CD4-positive, alpha-beta T cell treated with Interleukin-4 for 4 hours (primary cell): ENCODE measurements at places on chromosomes 2 and 18.
A peak's percentile ranks its signal among the peaks of the same experiment; 100 is the strongest.

DNA sequence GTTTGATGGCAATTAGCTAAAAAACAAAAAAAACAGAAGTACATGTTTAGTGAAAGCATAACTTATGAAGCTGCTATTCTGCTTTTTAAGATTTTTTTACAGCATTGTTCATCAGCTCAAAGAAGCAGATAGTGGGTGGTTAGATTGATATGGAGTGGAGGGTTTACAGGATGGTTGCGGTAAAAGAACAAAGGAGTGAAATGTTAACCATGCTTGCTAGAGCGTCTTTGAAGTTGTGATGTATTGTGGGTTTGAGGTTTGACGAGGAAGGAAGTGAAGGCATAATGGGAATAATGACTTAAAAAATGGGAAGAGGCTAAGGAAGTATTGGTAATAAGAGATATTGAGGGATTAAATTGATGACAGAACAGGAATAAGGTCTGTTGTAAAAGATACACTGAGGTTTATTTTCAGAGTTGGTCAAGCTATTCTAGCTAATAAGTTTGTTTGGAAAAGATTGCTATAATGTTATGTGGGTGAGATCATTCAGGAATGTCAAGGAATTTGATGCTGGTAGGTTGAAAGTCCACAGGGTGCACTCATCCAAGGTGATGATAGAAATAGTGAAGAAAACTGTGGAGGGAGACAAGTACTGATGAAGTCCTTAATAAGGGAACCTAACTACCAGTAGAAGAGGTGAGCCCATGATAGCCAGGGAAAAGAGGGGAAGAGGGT is 14.6 kb downstream of the SPOPL start:
- DNase-seq, result peak; percentile 22

DNA sequence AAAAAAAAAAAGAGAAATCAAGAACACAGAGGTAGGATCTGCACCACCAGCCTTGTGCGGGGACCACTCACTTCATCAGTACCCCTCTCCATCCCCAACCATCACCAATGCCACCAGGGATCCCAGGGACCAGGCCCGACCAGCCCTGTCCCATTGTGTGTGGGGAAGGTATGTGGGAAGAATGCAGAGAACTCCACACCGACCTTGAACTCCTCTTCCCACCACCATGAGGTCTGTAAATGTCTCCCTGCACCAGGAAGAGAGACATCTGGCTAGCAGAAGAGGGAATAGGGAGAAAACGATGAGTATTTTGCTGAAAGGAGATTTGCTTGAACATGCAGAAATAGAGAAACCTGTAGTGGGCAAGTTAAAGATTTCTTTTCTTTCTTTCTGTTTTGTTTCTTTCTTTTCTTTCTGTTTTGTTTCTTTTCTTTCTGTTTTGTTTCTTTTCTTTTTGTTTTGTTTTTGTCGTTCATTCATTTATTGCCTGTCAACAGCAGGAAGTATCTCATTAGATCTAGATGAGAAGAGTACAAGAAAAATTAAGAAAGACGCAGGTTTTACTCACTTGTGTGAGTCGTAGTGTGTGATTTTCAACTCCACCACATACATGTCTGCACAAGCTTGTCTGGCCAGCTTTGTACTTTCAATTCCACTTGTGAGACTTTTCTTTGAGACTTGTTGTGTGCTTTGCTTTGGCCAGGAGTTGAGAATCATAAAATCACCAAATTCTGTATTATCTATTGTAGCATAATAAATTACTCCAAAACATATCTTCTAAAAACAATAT is 179.8 kb upstream of the HAAO start:
- no peak for DNase-seq

DNA sequence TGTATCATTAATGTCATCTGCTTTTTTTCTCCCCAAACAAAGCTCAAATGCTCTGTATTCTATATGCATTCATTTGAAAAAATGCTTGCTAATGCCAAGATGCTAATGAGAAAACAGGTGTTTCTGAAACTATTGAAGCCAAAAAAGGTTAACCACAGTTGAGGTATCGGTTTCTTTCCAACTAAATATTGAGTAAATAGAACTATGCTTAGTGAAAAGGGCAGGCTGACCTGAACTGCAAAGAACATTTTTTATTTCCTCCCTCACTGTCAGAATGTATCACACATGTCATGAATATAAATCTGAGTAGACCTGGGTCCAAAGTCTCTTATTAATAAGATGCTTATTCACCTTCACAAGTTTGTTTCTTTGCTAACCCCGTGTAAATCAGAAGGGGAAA is 866.6 kb downstream of the CPS1 start:
- no peak for DNase-seq

- no peak for DNase-seq
Measured at GRCh38 chr2:170647741-170648436, 67.2 kb upstream of the SP5 start.

GRCh38 chr2:85181134-85181631 is 48.0 kb downstream of the TCF7L1 start:
- DNase-seq, result no peak

- DNase-seq, result no peak
Measured at GRCh38 chr2:46076251-46076650, 221.0 kb upstream of the EPAS1 start.

DNA sequence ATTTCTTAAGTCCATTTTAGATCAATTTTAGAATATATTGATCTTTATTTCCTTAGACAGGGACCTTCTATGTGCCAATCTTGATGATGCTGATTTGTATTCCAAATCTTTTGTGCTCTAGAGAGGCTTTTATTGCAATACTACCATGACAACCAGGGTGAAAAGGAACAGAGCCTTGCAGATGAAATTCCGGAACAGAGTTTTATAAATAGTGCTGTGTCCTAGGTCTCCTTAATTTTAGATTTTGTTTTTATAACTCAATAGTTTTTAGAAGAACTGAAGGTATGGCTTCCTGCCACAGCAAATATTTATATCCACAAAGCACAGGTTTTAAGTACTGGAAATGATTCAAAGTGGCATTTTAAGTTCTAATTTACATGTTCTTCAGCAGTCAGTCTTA is 160.2 kb downstream of the PMAIP1 start:
- DNase-seq, result no peak

DNA sequence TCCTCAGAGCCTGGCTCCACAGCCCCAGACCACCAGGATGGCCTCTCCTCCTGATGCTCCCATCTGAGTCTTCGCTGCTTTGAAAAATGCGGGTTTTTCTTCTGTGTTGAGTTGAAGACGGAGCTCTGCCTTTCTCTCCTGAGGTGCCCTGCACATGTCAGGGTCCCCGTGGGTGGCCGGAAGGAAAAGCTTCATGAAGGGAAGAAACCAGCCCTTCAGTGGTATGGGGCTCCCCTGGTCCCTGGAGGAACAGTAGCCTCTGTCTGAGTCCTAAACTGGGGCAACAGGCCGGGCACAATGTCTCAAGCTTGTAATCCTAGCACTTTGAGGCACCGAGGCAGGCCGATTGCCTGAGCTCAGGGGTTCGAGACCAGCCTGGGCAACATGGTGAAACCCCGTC is 54.7 kb upstream of the CAB39 start:
- DNase-seq, result no peak

DNA sequence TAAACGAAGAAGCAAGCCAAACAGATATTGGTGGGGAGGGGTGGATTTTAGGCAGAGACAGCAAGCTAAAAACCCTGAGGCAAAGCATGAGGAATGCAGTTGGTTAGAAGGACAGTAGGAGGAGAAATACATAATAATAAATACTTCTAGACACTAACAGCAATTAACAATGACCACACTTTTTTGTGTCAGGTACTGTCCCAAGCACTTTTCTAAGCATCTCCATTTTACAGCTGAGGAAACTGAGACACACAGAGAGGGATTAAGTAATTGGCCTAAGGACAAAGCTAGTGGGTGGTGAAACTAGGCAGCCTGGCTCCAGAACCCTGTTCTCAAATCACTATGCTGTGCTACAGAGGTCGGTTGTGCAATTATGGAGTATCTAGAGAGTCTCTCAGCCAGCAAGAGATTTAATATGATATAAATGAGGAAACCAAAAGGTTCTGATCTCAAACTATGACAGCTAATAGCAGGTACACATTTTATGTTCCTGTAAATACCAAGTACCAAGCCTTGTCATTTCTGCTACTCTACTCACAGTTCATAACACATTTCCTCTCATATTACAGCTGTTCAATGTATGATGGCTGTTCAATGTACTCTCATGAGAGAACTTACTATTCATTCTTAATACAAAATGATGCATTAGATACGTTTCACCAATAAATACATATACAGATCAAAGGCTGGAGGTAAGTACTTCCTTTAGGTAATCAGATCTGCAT is 5.3 kb downstream of the MAP4K3 start:
- no peak for DNase-seq

DNA sequence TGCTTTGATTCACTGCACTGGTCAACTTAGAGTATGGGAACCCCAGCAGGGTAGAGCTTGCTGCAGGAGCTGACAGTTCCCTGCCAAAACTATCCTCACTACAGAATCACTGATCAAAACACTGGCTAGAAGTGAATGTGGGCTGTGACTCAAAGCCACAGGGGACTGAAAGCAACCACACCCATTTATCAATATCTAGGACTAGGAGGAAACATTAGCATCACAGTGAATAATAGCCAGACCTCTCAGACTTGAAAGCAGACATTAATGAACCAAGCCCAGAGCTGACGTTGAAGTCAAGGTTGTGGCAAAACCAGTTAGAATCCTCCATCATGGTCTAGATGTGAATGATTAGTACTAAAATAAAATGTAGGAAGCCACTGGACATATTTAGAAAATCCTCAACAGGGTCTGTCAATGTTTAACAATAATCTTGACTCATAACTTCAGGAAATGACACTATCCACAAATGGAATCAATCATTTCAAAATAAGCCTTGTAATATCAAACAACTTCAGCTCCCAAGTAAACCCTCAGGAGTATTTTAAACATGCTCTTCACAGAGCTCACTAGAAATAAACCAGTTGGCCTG is 131.4 kb downstream of the CDH20 start:
- no peak for DNase-seq

DNA sequence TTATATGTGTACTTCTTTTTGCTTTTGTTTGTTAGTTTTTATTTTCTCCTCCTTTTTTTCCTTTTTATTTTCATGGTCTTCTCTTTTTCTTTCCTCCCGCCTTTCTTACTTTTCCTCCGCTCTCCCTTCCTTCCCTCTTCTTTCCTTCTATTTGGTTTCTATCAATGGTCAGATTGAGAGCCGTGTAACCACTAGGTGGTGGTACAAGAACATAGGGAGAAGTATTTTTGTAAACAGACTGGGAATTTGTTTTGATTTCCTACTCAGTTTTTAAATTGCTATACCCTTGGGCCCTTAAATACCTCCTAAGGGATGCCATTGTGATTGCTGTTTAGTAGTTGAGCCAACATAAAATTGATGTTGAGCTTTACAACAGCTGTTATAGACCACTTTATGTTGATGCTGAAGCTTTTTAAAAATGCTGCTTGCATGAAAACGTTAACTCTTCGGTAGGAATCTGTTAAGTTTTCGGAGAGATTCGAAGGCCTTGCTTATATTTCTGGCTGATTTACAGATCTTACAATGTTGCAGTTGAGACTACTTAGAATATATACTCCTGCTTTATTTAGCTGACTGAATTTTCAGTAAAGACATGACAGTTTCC is 124.2 kb downstream of the UBE2E3 start:
- DNase-seq, result peak; percentile 58

DNA sequence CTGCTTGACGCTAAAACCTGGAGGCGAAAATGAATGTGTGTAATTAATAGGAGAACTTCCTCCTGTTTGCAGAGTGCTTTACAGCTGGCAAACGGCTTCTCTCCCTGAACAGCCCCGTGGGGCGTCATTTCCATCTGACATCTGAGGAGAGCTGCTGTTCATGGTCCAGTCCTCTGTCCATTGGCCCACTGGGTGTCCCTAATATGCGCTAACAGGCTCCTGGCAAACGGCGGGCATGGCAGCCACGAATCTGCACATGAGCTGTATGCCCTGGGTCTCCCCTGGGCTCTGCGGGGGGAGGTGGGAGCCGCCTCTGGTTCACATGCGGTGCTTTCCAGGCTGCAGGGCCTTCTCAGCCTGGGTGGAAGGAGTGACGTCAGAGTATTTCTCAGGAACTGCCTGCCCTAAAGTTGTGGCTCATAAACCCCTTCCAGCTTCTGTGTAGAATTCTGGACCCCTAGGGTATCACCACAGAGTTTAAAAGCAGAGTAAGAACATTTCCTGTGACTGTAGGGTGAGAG is 73.2 kb downstream of the LRRFIP1 start:
- DNase-seq, result peak; percentile 91

DNA sequence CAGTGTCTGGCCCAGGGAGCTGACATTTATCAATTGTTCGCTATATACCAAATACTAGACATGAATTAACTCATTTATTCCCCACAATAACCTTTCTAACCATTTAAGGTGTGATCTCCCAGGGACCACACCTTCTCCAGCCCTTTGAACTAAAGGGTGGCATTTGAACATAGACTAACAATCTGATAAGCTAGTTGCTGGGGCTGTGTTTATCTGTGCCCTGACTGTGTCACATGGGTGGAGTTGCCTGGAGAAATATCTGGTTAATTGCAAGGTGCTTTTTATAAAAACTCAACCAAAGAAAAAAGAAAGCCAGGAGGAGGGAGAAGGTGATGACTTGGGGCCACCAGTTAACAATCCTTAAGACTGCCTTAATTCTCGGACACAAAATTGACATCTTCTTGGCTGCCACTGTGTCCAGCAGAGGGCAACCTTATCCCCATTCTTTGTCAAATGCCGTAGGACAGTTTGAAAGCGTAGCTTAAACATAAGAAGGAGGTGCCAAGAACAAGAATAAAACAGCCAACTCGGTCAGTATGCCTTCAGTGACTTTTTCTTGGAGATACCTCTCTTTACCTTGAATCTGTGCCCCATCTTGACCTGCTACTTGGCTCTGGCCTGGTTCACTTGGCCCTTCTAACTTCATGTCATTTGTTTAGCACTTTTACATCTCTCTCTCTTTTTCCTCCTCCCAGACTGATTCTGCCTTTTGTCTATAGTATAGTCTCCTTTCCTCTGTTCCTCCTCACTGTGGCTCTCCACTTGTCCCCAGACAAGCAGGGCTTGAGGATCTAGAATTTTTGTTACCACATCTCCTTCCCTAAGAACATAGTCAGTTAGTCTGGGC is 183.4 kb downstream of the MYO3B start:
- peak; percentile 49 for DNase-seq

GRCh38 chr2:216188956-216189355 is 79.8 kb downstream of the XRCC5 start:
- no peak for DNase-seq

- DNase-seq, result no peak
Measured at GRCh38 chr2:189350540-189351209, 90.6 kb upstream of the WDR75 start.

- no peak for DNase-seq
Measured at GRCh38 chr2:176091329-176092258, 927 bp upstream of the HOXD13 start.

DNA sequence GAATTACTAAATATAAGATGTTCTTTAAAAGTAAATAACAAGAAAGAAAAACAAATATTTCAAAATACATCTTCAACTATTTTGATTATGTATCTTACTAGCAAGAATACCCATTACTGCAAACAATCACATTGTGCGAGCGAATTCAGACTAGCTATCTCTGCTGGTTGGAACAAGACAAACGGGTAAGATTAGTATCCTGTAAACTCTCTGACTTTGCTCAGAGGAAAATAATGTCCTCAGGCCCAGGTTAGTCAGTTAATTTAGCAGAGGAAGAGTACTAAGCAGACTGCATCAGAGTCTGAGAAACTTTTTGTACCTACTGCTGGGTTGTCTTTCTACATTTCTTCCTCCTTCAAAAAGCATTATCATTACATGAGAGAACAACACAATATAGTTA is 50.4 kb upstream of the MCM6 start:
- DNase-seq, result no peak
